Spinal cord (tissue), 10 donors: ENCODE measurements at places on chromosomes 5 and 9.

DNA sequence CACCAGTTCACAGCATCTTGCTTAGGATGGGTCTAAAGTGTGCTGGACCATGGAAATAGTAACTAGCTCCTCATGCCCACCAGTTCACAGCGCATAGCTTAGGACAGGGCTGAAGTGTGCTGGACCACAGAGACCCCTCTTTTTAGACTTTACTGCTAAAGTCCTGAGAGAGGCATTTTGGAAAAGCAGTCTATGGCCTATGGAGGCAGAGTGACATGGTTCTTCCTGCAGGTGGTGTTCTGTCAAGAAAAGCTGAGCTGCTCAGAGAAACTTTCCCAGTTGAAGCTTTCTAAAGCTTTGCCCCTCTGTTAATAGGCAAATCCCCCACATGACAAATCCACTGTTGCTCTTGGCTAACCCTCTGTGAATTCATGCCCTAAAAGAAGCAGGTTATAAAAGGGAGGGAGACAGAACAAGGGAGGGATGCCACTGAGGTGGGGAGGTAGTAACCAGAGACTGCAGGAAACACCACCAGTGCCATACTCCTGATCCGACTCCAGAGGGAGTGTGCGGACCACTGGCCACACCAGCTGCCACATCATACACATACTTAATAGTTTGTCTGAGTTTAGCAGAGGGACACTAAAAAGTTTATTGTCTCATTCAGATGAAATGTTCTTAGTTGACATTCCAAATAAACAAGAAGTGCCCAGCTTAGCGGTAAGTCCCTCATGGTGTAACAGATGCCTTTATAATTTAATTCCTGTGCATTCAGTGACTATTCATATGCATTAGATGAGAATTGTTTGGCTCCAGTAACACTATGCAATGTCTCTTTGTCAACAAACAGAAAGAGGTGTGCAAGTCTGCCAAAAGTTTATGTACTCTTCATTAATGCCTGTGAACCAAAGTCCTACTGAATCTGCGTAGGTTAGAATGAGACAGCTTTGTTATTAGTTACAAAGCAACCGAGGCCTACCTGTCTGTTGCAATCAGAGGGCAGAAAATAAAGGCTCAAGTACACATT lies 236.2 kb upstream of the NFIL3 start:
- no peak for DNase-seq

- no peak for DNase-seq
These were observed 147.4 kb downstream of the INSYN2B start for GRCh38 chr5:169832845-169833244.

GRCh38 chr5:83752700-83753099 lies 32.0 kb upstream of the HAPLN1 start:
- DNase-seq: no peak

DNA sequence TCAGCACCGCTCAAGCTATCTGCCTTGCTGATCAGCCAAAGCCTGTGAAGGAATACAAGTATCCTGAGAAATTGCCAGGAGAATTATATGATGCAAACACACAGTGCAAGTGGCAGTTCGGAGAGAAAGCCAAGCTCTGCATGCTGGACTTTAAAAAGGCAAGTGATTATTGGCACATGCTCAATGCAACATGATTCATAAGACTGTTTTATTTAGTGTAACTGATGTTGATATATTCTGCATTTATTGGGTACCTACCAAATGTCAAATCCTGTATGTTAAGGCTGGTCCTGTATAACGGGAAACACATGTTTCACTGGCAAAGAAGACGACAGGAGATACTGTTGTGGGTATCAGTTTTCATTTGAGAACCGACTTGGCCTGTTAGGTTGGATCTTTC lies 69.0 kb downstream of the ADAMTS16 start:
- no peak for DNase-seq

DNA sequence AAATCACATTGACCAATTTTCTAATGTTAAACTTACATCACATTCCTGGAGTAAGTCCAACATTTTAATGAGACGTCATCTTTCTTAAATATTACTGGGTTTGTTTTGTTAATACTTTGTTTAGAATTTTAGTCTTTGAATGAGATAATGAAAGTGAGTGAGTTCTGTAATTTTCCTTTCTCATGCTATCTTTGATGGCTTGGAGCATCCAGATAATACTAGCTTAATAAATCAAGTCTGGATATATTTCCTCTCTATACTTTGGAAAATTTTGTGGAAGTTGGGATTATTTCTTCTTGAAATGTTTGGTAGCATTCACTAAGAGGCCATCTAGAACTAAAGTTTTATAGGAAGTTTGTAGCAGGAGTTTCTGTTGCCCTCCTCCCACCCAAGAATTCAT lies 90.8 kb upstream of the IL7R start:
- no peak for DNase-seq

DNA sequence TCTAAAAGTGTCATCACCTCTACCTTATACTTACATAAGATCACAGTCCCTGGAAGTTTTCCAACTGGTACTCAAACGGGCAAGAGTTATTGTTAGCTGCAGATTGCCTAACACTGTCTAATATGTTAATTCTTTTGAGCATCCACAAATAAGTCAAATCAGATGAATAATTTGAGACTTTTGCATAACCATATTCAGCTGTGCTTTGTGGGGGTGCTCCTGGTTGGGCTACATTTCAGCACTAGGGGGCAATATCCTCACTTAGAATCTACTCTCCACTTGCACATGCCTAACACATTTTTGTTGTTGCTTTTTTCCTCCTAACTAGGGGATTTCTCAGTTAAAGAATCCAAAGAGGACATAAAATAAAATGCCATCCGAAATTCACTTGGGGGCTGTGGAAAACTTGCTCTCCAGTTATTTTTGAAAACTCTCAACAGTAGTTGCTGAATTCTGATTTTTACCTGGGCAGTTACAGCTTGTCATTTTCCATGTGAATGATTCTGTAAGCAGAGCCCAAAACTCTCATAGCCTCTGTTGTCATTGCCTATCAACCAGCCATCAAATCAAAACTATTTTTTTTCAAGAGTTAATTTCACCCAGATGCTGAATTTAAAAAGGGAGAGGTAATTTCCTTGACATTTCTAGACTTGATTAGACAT lies 71.5 kb downstream of the TRIM36 start:
- peak; percentile 83 for DNase-seq

DNA sequence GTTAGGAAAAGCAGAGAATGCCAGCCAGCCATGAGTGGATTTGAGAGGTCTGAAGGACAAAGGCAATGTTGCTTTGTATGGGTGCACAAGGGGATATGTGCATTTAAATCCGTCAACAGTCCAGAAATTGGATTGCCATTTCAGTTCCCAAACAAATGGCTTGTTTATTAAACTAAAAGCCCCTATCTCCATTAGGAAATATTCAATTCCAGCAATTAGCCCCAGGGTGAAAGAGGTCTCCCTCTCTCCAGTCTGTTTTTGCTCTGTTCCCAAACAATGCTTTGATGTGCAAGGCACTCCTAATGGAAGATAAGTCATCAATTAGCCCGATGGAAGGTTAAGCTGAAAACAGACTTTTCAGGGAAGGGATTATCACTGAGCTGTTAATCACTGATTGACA lies 101.3 kb downstream of the C9orf152 start:
- no peak for DNase-seq

DNA sequence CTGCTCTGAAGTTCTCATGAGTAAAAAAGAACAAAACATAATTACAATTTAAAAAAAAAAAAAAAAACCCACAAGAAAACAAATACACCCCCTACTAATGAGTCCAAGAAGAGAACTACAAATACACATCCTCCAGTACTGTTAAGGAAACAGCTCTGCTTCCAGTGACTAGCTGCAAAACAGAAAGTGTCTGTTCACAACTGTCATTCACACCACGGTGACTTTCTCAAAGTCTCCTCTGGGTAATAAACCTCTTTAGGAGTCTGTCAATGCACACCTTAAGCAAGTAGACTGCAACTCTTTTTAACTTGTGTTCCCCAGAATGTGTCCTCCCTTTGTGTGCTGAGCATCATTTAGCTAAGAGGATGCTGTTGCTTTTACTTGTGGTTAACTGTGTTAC lies 6.2 kb downstream of the REEP5 start:
- no peak for DNase-seq

DNA sequence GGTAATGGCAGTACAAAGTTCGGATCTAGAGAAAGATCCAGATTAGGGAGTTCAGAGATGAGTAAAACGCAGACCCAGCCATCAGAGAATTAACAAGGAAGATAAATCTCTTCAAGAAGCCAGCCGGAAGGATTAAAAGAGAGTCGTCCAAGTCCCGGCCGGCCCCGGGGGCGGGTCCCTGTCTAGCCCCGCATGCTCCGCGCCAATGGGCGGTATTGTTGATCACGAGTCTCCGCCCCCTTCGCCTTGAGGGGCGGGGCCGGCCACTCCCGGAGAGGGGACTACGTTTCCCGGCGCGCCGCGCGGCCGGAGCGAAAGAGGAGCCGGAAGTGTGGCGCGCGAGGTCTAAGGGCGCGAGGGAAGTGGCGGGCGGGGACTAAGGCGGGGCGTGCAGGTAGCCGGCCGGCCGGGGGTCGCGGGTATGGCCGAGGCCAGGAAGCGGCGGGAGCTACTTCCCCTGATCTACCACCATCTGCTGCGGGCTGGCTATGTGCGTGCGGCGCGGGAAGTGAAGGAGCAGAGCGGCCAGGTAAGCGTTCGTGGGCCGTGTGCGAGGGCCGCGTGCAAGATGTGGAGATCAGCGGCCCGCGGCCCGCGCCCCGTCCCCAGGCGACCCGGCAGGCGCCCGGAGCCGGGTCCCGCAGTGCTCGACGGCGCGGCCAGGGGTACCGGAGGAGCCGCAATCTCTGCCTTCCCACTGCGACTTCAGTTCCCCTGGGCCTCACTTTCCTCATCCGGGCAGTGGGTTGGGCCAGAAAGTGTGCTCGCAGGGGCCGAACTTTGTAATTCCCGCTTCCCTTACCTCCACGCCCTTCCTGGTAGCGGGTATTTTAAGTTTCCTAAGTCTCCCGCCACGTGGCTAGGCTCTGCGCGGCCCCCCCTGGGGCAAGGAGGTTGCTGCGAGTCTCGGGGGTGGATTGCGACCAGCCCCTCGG lies at the start of gene TCOF1:
TCOF1 (plus strand) TSS at position 372 of the 935 bp plus-strand sequence; CDS start at position 422, 50 bp downstream.
- peak; percentile 90 for DNase-seq

GRCh38 chr5:84623019-84623418 lies 238.3 kb upstream of the EDIL3 start:
- no peak for DNase-seq

DNA sequence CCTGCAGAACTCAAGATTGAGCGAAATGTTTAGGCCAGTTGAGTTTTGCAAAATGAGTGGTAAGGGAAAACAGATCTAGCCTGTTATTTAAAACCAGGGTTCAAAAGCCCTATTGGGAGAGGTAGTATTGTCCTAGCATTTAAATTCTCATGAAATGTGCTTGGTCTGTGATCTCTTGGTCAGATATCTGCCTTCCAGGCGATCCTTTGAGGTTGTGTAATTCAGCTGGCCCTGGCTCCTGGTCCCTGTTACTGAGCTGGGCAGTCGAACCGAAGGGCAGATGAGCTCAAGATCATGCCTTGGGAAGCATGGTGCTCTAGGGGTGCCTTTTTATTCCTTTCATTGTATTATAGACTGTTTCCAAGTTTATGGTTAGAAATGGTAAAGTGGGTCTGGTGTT lies 14.4 kb downstream of the SAP30L start:
- DNase-seq: no peak

DNA sequence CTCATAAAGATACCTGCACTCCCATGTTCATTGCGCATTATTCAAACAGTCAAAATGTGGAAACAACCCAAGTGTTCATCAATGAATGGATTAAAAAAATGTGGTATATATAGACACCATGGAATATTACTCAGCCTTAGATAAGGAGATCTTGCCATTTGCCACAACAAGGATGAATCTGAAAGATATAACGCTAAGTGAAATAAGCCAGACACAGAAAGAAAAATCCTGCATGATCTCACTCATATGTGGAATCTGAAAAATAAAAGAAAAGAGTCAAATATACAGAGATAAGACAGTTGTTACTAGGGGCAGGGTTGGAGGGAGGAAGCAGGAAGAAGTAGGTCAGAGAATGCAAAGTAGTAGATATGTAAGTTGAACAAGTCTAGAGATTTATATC lies 17.6 kb upstream of the SLIT3 start:
- no peak for DNase-seq

- peak; percentile 25 for DNase-seq
These were observed 97.2 kb downstream of the SH3TC2 start for GRCh38 chr5:148965511-148966265.

DNA sequence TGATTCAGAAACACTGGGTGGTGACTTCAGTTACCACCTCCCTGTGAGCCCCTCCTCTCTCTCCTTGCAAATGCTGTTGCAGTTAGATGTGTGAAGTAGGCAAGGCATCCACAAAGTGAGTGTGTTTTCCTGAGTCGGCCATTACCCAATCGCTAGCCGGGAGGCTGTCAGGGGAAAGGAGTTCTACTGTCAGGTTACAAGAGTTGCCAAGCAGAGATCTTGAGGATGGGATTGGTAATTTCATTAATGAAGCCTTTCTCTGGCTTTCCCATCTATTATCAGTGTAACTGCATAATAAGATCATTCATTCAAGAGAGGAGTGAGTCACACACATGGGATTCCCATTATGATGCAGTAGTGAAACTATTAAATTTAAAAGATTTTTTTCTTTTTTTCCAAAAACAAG lies 106.9 kb downstream of the GLDC start:
- DNase-seq: no peak

- DNase-seq: peak; percentile 72
These were observed 192.1 kb upstream of the RGMB start for GRCh38 chr5:98581112-98581997.

- no peak for DNase-seq
These were observed 79.0 kb downstream of the MACROH2A1 start for GRCh38 chr5:135319928-135320606.

- no peak for DNase-seq
These were observed 7.6 kb upstream of the IRF1 start for GRCh38 chr5:132498152-132498551.

- DNase-seq: no peak
These were observed 55.0 kb upstream of the IL33 start for GRCh38 chr9:6160579-6160978.
